ENCODE measurements at places on chromosomes 3 and 15.

GRCh38 chr15:31230630-31231485 lies 95.8 kb upstream of the KLF13 start:
- peak; percentile 25 for DNase-seq

- no peak for DNase-seq
Measured at GRCh38 chr15:100043068-100043641, 298.6 kb downstream of the ADAMTS17 start.

GRCh38 chr15:32993285-32993684 lies 201.2 kb downstream of the FMN1 start:
- no peak for DNase-seq

- no peak for DNase-seq
Measured at GRCh38 chr3:46703013-46703520, 1.9 kb downstream of the TMIE start.

GRCh38 chr3:27713435-27714145 lies 8.5 kb downstream of the EOMES start:
- no peak for DNase-seq

- DNase-seq: no peak
Measured at GRCh38 chr3:97815149-97815917, 6.5 kb upstream of the CRYBG3 start.

DNA sequence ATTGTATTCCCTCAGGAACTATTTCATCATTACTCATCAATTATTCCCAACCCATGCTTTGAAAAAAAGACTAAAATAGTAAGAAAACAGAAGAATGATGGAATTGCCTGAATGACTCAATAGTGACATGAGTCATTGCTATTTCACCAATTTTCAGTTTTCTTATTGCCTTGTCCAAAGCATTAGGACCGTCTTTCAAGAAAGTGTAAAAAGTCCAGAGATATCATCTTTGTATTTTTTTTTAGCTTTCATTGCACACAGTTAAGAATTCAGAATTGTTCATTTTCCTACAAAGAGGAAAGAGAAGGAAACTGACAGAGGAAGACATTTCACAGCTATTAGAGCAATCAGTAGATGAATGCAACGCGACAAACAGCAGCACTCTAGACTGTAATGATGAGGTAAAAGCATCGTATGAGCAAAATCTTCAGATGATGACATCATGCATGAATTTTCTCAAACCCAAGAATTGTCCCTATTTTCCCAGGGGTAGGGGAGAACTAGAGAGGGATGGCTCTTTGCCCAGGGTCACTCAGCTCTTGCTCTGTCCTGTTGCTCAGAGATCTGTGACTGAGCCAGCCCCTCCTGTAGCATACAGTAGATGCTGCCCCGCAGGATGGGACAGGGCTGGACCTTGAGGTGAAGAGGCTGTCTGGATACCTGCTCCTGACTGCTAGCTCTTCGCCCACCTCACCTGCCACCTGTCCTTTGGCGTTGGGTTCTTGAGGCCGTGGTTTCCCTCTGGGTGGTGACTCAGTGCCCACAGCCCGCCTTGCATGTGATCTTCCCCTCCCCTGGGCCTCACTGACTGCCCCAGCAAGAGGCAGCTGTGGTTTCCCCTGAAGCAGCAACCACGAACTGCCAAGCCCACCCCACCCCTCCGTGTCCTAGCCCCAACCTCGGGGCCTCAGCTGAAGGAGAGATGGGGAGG lies 84.8 kb downstream of the PPCDC start:
- DNase-seq: no peak

DNA sequence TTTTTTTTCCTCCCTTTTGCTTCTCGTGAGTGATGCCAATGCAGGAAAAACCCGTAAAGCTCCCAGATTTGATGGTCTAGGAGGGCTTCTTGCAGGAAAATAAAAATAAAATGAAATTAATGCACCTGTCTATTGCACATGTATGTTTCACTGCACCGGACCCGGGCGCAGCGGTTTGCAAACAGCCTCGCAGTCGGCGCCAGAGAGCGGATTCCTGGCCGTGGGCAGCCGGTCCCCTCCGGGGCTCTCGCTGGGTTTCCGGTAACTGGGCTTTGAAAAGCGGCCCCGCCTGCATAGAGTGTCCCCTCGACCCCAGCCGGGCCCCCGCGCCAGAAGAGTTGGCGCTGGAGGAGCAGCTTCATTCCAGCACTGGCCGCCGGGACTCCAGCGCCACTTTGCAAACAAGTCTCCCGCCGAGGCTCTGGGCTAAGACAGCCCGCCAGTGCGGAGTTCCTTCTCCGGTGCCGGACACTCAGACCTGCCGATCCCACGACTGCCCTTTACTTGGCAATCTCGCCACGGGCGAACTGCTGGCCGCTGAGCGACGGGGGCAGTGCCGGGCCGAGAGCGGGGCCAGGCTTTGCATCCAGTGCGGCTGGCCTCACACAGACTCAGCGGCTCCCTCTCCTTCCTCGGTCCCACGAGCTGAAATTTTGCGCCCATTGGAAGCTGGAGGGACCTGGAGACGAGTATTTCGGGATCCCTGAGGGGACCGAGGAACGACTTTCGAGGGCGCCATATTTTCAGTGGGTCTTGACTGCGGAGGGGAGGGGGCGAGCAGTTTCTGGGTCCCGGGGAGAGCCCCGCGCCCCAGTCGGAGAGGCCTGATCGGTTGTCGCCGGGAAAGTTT lies 225.9 kb upstream of the C2CD4B start:
- no peak for DNase-seq

DNA sequence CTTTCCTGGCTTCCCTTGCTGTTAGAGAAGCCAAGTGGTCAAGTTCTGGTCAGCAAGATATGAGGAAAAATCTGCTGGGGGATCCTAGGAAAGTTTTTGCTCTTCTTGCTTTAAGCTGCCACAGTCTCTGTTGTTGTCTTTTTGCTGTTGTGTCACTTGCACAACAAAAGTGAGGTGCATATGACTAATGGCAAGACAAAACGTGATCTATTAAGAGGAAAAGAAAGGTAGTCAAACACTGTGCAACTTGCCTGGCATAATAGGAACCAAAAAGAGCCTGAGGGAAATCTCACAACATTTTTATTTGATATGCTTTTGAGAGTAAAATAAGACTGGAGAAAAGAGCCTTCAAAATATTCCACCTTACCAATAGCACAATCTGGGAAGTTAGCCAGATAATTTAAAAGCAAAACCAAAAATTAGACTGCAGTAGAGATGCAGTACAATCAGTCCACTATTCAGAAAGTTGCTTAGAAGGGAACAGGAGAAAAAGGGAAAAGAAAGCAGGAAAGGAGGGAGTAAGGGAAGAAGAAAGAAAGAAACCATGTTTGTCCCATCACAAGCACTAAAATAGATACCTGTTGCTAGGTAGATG lies 110.0 kb upstream of the SLC4A7 start:
- no peak for DNase-seq

- DNase-seq: no peak
Measured at GRCh38 chr3:136008221-136008620, 42.7 kb downstream of the PPP2R3A start.

DNA sequence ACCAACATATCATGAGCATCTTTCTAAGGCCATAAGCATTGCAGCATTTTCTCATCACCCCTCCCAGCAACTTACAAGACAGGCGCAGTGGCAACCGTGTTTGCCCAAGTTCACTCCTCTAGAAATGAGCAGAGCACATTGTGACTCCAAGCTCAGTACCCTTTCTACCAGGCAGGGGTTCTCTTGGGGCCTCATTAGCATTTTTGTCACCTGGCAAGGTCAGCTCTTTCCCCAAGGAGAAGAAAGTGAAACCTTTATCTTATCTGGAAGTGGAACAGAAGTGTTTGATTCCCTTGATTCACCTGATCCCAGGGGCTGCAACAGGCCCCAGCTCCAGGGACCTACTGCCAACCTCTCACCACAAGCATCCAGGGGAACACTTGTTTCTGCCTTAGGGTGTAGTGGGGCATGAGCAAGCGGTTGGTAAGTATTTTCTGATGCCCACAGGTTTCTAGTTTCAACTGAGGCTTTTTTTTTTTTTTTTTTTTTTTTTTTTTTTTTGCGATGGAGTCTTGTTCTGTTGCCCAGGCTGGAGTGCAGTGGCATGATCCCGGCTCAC lies 44.0 kb upstream of the HERC1 start:
- DNase-seq: no peak

- no peak for DNase-seq
Measured at GRCh38 chr15:39511916-39512260, 69.0 kb upstream of the THBS1 start.

- no peak for DNase-seq
Measured at GRCh38 chr15:68363353-68363752, 68.6 kb downstream of the ITGA11 start.

GRCh38 chr3:183161552-183162336 lies 790 bp downstream of the LAMP3 start:
- no peak for DNase-seq

DNA sequence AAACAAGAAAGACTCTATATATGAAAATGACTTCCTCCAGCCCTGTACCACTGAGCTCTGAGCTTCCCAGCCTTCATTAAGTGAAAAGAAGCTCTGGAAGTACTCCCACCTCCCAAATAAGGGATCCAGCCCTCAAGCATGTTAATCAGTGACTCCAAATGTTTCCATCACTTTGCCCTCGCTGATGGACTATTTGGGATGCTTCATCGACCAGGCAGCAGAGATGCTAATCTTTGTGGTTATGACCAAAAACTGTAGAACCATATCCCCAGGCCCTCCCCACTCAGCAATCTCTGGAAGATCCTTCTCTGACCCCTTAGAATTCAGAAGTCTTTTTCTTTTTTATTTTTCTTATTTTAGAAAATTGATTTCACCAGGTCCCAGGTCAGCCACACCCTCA lies 2.3 kb upstream of the CTDSPL start:
- DNase-seq: no peak

DNA sequence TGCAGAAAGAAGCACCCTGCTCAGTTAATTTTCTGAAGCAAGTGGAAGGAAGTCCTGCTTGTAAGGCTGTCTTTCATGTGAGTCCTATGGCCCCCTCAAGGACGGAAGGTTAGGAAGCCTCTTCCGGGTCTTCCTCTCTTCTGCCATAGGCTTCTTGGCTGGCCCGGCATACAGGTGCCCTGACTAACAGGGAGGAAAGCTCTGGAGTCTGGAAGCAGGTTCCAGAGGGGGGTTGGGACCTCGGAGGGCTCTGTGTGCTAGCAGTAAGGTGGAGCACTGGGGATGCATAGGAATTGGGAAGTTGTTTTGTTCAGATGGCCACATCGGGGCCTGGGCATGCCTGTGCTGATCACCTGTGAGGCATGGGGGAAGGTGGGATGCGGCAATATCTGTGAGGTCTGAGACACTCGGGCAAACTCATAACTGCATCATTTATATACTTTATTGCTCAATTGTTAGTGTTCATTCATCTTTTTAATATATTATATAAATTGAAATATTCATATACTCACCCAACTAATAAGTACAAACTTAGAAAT lies 49.6 kb downstream of the TRAK1 start:
- DNase-seq: no peak

GRCh38 chr15:42544853-42545629 lies 3.6 kb downstream of the LRRC57 start:
- no peak for DNase-seq

- no peak for DNase-seq
Measured at GRCh38 chr3:13655061-13655913, 106.4 kb downstream of the FBLN2 start.

GRCh38 chr3:16658925-16659793 lies 53.9 kb upstream of the DAZL start:
- DNase-seq: no peak

Measured in esophagus squamous epithelium (tissue), 5 donors.